Effector memory CD4-positive, alpha-beta T cell (primary cell): ENCODE measurements at places on chromosomes 5 and 9.

DNA sequence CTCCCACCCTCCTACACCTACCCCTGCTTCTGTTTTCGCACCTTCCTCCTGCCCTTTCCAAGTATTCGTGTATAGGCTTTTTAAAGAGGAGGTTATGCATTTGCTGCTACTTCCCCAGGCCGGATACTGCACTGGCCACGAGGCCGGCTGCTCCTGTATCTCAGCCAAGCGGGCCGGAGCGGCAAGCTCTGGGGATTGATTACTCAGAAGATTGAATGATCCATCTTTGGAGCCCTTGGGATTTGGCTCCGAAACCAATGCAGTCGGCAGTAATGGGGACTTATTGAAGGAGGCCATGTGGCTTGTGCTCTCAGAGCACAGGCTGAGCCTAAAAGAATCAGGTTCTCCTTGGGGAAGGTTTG lies 405.3 kb downstream of the TLE4 start:
- H3K27me3 ChIP-seq: no peaks in the 10 kb centered on the region
- H3K4me3 ChIP-seq: no peak overlapping the region
- no peaks in the 10 kb centered on the region for H3K36me3 ChIP-seq
- no peak for DNase-seq
- no peaks in the 10 kb centered on the region for H3K4me1 ChIP-seq
- H3K27ac ChIP-seq: no peak overlapping the region

DNA sequence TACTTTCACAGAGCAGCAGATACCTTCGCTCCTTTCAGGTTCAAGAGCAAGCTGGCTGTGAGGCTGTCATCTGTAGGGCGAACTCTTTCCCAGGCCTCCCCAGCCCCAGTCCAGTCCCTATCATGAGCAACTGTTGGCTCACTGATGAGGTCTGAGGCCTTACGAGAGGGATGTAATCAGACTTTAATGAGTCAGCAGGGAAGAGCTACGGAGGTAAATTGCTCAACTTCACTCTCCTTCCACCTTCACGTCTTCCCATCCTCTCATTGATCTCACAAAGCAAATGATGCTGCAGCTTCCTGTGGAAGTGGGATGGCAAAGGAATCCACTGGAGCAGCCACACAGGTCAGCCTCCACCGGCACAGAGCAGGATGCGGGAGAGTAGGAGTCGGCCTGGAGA lies 130.7 kb upstream of the TBCA start:
- H3K4me1 ChIP-seq: no peaks in the 10 kb centered on the region
- DNase-seq: no peak
- H3K36me3 ChIP-seq: no peaks in the 10 kb centered on the region

DNA sequence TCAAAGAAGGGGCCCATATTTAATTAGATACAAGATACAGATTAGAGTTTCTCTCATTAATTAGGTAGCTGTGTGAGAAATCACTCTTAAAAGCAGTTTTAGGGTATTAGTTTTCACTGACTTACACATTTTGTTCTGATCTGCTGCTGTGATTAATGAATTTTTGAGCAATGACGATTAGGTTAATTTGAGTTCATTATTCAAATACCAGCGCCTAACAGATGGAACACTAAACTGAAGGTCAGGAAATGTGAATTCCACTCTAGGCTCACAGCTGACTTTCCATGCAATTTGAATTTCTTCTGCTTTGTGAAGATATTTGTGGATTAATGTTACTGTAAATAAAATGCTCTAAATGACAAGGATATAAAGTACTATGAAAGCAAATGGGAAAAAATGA lies 380.6 kb downstream of the ADGRV1 start:
- no peaks in the 10 kb centered on the region for H3K27me3 ChIP-seq
- no peak for DNase-seq
- H3K36me3 ChIP-seq: no peaks in the 10 kb centered on the region
- no peak overlapping the region for H3K4me3 ChIP-seq
- no peaks in the 10 kb centered on the region for H3K4me1 ChIP-seq
- H3K27ac ChIP-seq: no peak overlapping the region

- no peak for DNase-seq
- H3K4me1 ChIP-seq: no peaks in the 10 kb centered on the region
- no peak overlapping the region for H3K4me3 ChIP-seq
- H3K27me3 ChIP-seq: no peaks in the 10 kb centered on the region
Measured at GRCh38 chr5:60287174-60287771, 393.7 kb upstream of the PDE4D start.

- H3K27ac ChIP-seq: no peak overlapping the region
- DNase-seq: no peak
- H3K4me1 ChIP-seq: no peaks in the 10 kb centered on the region
- H3K27me3 ChIP-seq: no peaks in the 10 kb centered on the region
- H3K36me3 ChIP-seq: no peaks in the 10 kb centered on the region
Measured at GRCh38 chr9:69834591-69835184, 14.1 kb downstream of the CFAP95 start.
